ENCODE measurements at places on chromosomes 13 and 19.

- DNase-seq: no peak
These were observed 10.8 kb downstream of the RINL start for GRCh38 chr19:38867171-38867780.

- DNase-seq: no peak
These were observed 36.8 kb upstream of the ZNF536 start for GRCh38 chr19:30335306-30335886.

- DNase-seq: no peak
These were observed 108.9 kb downstream of the DNAJC15 start for GRCh38 chr13:43132257-43132656.

GRCh38 chr19:49951806-49952478, 9.0 kb downstream of the SIGLEC11 start:
- DNase-seq: no peak

GRCh38 chr19:12801466-12802266, at the start of the genes PRDX2 and THSD8:
Gene PRDX2, minus strand, starts transcription at chr19:12801800. Its CDS starts 539 bp downstream, at chr19:12801261.
Gene THSD8, plus strand, starts transcription at chr19:12802069. Its CDS starts 3 bp downstream, at chr19:12802072.
- peak; percentile 93 for DNase-seq

DNA sequence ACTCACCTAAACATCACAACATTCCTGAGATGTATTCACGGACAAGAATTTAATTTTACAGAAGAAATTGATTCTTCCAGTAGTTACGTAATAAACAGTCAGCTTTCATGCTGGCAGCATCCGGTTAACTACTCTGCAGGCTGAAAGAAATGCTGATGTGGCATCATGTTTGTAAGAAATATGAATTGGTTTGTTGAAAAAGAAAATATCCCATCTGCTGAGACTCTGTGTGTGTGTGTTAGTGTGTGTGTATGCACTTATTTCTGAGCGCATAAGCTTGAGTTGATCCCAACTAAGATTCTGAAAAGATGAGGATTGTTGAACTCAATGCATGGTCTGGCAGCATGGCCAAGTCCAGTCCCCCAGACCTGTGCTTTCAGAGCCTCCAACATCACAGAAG, 74.3 kb upstream of the FAM216B start:
- no peak for DNase-seq

DNA sequence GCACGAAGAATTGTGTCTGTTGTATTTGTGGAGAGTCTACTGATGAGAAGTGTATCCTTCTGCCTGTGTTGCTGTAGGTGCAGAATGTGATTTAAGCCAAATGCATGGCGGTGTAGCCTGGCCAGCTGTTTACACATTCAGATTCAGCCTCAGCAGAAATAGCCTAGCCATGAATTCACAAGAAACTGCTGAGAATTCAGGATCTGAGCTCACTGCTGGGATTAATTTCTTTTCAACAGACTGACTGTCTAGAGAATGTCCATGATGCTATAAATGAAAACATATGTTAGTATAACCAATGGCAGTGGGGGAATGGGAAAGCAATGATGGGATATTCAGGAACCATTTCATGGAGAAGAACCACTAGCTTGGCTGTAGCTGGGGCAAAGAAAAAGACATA, 77.4 kb upstream of the RNF113B start:
- no peak for DNase-seq

Data from cerebellum (tissue), 4 donors.